Activated CD4-positive, alpha-beta T cell treated with anti-CD3 and anti-CD28 coated beads, Interleukin-2, amount 10 ng/mL, durations not matched to agents 7 days and 5 days (primary cell): ENCODE measurements at places on chromosomes 6 and 20. TPM values are rescaled to one million over a fixed set of nuclear protein-coding genes. Genes with fewer than 3 reads are reported as not detected.
A peak's percentile ranks its signal among the peaks of the same experiment; 100 is the strongest.

GRCh38 chr6:168377856-168378832, 58.6 kb upstream of the DACT2 start:
- no peak for DNase-seq

- no peak for DNase-seq
These were observed 21.4 kb downstream of the SUN5 start for GRCh38 chr20:32982617-32983458.

DNA sequence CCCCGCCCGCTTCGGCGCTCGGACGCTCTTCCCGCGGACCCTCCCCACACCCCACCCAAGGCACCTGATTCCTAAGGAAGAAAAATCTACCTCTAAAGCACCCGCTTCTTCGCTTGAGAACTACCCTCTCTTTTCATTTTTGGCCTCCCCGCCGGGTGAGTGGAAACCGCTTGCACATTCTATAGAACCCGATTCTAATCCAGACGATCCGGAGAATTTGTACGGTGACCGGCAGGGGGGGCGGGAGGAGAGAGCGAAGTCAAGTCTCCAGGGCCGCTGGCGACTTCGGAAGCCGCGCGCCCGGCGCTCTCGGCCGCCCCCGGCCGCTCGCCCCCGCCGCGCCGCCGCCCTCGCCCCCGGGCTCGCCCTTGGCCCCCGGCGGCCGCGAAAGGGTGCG, at the start of gene RBM24:
TSS of gene RBM24 (plus strand) at position 262 of the 397 bp plus-strand sequence. CDS start 221 bp downstream, outside the sequence.
- peak; percentile 43 for DNase-seq

DNA sequence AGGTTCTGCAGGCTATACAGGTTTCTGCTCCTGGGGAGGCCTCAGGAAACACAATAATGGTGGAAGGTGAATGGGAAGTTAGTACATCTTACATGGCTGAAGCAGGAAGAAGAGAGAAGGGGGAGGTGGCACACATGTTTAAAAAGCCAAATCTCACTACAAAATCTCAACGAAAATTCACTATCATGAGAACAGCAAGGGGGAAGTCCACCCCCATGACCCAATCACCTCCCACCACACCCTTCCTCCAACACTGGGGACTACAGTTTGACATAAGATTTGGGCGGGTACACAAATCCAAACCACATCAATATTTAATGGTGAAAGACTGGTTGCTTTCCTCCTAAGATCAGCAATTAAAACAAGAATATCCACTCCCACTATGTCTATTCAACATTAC, 13.8 kb upstream of the POLR1H start:
- DNase-seq = no peak

DNA sequence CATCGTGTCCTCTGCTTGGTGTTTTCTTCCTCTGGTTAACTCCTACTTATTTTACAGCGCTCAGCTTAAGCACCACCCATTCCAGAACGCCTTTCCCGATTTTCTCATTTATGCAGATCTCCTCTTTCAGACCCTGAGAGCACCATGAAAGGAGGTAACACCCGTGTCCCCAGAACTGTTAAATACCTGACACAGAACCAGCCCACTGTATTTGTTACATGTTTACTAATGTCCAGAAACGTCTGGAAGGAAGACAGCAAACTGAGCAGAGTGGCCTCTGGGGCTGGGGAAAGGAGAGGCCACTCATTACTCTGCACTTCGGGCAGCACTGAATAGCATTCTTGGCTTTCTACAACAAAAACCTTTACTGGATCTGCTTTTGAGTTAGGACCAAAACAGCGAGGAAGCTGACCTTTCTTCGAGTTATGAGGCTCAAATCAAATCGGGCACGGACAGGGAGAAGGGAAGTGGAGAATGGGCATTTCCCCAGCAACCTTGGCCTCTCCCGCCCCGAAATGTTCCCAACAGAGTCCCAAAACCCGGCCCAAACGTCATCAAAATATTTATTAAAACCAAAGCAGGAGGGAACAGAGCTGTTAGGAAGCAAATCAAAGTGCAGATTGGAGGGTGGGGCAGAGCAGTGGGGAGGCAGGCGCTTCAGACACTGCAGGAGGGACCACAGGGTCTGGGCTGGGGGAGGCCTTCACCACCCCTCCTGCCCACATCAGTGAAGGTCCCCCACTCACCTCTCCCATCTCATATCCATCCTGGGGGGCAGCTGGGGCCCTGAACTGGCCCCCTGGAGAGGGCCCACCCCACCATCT, 1.1 kb upstream of the NECAB3 start:
- no peak for DNase-seq

DNA sequence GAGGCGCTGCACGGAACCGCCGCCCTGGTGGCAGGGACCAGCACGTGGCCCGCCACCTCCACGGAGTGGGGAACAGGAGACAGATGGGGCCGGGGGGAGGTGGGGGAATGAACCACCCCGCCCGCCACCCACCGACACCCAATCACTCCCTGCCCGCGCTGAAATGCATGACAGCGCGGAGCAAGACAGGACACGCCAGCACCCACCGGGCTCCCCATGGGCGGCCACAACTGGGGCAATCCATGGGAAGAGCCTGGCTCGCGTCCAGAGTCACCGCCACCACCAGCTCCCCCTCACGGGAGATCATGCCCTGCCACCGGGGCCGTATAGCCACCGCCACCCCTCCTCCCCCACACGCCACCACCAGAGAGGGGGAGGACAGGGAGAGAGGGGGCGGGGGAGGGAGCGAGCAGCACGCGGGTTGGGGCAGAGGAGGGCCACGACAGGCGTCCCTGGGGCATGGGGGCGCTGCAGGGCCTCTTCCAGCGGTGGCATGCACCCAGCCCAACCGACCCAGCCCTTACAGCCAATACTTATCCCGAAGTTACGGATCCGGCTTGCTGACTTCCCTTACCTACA, 744.3 kb upstream of the DEFB115 start:
- DNase-seq = no peak

- no peak for DNase-seq
These were observed 37.2 kb upstream of the RNF24 start for GRCh38 chr20:4052554-4052953.

DNA sequence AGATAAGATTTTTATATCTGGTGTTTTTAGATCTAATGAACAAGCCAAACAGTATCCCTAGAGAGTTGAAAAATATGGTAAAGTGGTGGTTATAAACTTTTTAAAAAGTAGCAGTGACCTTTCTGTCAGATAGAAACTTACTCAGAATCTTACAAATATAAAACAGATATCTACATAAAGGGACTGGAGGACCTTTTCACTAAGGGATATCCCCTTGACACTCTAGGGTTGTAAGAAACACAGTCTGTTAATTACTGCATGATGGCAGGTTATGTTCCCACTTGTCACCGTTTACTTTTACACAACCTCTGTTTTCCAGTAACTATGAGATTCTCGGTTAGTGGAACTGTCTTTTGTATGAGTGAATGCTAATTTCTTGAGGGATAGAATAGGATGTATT, 11.5 kb downstream of the CFAP206 start:
- no peak for DNase-seq

DNA sequence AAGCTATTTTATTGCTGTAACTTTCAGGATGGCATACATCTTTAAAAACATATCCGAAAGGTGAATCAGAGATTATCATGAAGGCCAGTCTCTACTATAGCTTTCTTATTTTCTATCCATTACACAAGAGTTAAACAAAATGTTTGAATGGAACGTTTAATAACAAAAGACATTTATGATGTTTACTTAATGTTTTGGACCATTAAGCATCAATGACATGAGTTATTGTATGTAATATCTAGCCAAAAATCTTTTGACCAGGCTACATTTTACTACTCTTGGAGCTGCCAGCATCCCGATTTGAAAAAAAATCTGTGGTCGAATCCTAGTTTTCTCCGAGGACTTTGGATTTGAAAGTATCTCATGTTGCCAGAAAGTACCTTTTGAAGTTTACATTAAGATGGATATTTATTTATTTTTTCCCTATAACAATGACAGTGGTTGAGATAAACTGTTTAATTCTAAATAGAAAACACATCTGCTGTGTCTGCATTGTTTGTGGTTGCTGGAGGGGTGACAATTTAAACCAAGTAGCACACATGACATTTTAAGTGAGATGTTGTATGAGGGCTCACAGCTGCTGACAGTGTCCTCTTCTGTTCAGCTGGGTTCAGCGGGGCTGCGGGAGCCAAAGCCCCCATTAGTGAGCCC, 293.7 kb upstream of the TCF21 start:
- no peak for DNase-seq

- no peak for DNase-seq
These were observed 253.4 kb downstream of the PHACTR1 start for GRCh38 chr6:12969966-12970365.

The COL19A1 gene
- total RNA-seq = not detected

The OLIG3 gene
- total RNA-seq = not detected

DNA sequence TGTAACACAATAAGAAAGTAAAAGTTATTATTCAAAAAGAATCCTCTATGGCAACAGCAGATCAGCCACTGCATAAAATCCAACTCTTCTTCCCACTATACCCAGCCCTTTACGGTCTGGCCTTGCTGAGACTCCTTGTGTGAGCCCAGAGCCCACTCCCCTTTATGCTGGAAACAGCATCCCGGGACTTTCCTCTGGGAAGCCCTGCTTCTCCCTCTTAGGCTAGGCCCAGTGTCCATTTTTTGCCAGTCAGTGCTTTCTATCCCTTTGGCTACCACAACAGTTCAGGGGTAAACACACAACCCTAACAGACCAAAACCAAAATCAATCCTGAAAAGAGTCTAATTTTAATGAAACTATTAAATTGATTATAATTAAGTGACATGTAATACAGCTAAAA, 20.6 kb downstream of the FKBP5 start:
- DNase-seq = no peak

DNA sequence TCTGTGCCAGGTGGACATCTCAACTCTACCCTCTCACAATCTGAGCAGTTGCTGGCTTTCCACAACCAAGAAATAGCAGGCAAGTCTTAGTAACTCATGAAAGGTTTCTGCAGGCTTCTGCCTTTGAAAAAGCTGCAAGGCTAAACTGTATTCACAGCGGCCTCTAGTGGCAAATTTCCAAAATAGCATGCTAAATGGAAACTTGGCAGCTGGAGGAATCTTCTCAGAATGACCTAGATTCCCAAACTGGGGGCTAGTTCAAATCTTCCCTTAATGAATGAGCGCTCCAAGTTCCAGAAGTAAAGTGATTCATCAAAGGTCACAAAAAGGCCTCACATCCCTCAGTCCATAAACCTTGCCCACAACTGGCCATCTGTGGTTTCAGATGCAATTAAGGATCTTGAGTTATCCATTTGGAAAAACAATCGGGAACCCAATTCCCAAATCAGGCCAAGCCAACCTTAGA, 11.9 kb upstream of the CPNE5 start:
- peak; percentile 70 for DNase-seq

The LPIN3 gene
- 4.6 TPM for total RNA-seq

DNA sequence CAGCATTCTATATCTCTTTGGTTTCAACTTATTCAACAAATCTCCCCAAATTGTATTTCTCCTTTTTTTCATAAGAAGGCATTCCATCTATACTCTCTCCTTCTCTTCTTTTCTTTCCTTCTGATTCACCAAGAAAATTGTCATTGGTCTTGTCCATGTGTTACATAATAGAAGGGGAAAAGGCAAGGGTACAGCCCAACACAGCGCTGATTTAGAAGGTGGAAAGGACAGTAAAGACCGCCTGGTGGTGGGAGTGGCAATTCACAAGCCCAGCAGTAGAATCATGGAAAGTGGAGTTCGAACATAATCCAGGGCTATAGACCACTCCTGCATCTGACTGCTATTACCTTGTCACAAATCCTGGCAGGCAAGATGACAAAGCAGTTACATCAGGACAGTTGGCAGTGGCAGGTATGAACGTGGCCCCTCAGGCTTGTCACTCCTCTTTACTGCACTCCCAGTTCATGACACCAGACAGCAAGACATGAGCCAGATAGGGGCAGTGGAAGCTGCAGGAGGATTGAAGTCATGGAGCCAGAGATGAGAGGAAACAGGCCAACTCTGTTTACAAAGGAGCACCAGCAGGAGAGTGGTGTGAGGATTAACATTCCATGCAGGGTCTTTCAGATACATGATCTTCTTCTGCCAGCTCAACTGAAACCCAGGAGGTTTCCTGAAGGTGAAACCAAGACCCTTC, 2.1 kb upstream of the TNFAIP3 start:
- DNase-seq = no peak

GRCh38 chr6:35391240-35391968, 49.0 kb downstream of the PPARD start:
- DNase-seq = no peak

- DNase-seq = no peak
These were observed 38.9 kb downstream of the JARID2 start for GRCh38 chr6:15284743-15285142.

DNA sequence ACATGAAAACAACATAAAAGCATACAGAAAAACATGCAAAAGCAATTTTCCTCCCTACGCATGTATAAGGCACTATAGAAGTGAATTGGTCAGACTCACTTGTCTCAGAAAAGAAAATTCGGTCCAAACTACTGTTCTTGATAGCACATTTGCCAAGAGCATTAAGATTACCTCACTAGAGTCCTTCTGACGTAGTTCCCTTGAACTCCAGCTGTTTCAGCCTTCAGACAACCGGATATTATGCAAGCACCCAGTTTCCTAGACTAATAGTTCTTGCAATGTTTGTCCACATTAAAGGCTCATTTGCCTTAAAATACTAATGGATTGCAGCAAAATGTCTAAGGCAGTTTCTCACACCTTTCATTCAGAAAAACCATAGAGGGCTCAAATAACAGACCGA, 2.5 kb upstream of the CASS4 start:
- DNase-seq = no peak

DNA sequence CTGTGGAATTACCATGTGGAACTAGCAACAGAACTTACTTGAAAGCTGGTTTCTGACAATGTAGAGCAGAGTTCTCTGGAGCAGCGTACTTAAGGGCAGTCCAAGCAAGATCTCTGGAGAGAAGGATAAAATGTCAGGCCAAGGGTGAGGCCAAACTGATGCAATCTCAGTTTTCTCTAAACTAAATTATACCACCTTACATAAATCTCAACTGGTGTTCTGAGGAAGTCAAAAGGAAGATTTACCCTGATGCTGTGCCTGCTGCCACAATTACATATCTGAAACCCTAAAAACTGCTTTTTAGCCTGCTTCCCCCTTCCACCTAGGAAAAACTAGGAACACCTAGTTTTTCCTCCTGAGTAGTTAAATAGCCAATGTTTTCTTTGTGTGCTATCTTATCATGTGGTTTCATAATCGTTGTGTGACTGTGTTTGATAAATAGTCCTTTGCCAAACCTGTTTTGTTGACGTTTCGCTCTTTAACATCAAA, 28.1 kb downstream of the NCOA7 start:
- no peak for DNase-seq

DNA sequence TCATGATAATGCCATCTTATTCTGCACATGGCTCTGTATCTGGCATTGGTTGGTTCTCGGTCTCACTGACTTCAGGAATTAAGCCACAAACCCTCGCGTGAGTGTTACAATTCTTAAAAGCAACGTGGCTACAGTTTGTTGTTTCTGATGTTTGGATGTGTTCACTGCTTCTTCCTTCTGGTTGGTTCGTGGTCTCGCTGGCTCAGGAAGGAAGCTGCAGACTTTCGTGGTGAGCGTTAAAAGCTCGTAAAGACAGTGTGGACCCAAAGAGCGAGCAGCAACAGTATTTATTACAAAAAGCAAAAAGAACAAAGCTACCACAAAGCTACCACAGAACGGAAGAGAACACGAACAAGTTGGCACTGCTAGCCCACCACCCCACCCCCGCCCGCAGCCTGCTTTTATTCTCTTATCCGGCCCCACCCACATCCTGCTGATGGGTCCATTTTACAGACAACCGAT, 51.1 kb downstream of the MYLIP start:
- DNase-seq = peak; percentile 83
